ENCODE measurements at places on chromosomes 2 and 18.

DNA sequence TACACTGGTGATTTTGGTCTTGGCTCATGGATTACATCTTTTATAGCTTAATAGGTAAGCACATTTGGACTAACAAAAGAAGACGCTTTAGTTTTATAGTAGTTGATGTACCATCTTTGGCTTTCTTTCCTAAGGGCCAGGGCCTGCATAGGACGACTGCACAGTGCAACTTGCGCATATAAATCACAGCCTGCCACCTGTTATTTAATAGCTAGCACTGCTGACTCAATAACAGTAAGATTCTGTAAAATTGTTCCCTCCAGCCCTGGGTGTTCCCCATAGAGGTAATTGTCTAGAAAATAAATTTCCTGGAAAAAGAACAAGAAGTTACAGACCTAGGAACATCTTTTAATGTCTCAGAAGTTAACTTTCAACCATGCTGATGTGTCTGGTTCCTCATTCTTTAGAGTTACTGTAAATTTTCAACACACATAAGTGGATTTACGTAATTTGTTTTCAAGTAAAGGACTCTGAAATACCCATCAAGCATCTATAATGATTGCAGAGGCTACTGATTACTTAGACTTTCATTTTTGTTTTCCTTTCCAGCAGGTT is 594.2 kb upstream of the NXPH2 start:
- DNase-seq = no peak

DNA sequence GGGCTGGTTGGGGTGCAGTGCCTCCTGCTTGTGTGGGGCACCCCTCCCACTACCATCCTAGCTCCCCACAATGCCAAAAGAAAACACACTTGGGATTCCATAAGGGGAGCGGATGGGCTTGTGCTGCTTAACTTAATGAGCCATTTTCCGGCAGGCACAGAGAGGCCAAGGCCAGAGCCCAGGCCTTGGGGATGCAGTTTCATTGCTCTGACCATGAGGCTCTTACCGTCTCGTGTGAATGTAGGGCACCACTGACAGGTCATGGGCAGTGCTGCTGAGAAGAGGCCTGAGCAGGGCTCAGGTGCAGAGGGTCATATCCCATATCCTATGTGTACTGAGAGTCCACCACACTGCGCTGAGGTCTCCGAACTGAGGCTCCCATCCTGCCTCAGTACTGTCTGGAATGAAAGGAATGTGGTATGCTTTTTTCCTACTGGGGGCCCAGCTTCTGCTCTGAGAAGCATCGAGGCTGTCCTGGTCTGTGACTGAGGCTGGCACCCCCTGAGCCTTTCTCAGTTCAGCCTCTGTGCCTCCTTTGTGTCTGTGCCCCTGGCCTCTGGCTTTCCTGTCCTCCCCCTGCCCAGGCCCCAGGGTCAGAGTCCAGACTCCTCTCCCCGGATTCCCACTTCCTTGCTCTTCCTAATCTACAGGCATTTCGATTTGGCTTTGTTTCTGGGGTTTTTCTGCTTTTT is 45.2 kb upstream of the MAPRE3 start:
- no peak for DNase-seq

DNA sequence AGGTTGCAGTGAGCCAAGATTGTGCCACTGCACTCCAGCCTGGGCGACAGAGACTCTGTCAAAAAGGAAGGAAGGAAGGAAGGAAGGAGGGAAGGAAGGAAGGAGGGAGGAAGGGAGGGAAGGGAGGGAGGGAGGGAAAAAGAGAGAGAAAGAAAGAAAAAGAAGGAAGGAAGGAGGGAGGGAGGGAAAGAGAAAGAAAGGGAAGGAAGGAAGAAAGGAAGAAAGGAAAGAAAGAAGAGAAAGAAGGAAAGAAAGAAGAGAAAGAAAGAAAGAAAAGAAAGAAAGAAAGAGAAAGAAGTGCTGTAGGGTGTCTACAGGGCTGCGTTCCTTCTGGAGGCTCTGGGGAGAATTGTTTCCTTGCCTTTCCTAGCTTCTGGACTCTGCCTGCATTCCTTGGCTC is 22.5 kb upstream of the RAB11FIP5 start:
- DNase-seq = no peak

DNA sequence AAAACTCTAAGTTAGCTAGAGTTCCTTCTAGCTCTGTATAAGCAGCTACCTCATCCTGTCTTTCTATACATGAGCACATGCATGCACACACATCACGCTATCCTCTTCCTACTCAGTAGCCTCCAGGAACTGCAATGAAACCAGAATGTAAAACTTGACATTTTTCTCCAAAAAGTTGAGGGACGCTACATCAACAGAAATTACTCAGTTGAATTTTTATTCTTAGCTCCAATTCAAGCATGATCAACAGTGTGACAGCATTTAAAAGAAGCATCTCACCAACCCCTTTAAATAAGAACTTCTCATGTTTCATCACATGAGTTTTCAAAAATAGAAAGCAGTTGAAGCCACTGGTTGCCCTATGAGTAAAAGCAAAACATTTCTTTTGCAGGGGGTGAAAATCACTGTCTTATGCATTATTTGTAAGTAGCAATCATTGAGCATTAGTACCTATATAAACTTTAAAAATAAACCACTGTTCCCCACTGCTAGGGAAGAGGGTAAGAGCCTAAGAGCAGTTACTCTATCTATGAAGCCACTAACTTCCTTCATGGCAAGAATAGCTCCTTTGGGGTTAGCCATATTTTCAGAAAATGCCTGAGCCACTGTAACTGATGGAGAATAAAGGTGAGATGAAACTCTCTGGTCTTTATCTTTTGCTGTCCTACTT is 77.9 kb upstream of the ARL5A start:
- no peak for DNase-seq

DNA sequence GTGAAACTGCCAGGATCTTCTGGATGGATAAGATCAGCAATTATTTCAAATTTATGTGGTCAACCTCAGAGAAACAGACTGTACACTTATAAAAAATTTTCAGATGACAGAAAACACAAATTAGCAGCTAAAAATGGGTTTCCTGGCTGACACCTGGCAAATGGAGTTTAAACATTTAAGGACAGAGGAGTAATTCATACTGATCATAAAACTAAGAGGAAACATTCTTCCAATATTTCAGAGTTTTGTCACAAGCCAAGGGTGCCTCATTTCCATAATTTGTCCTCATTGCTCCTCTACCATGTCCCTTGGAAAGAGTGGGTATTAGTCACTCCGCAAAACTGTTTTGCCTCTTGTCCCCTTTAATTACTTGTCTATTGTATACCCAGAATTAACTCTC is 70.2 kb downstream of the TMEFF2 start:
- DNase-seq = no peak
